ENCODE measurements at places on chromosomes 3 and 15. TPM values are rescaled to one million over a fixed set of nuclear protein-coding genes. Genes with fewer than 3 reads are reported as not detected.

Gene RAB6B
- 0.39 TPM for total RNA-seq

Gene XIRP1
- not detected for total RNA-seq

Gene UPK1B
- total RNA-seq = not detected

Gene STARD9
- total RNA-seq = 16.1 TPM

Gene GOLGA6D
- not detected for total RNA-seq

Gene EHD4
- total RNA-seq = 9.5 TPM

GRCh38 chr3:139827833-139828232 is 107.2 kb upstream of the CLSTN2 start:
- H3K27me3 ChIP-seq = peaks cover 7% of the 10 kb centered on the region
- no peak for DNase-seq
- no peak overlapping the region for H3K4me3 ChIP-seq
- no peaks in the 10 kb centered on the region for H3K36me3 ChIP-seq
- H3K4me1 ChIP-seq = no peaks in the 10 kb centered on the region

DNA sequence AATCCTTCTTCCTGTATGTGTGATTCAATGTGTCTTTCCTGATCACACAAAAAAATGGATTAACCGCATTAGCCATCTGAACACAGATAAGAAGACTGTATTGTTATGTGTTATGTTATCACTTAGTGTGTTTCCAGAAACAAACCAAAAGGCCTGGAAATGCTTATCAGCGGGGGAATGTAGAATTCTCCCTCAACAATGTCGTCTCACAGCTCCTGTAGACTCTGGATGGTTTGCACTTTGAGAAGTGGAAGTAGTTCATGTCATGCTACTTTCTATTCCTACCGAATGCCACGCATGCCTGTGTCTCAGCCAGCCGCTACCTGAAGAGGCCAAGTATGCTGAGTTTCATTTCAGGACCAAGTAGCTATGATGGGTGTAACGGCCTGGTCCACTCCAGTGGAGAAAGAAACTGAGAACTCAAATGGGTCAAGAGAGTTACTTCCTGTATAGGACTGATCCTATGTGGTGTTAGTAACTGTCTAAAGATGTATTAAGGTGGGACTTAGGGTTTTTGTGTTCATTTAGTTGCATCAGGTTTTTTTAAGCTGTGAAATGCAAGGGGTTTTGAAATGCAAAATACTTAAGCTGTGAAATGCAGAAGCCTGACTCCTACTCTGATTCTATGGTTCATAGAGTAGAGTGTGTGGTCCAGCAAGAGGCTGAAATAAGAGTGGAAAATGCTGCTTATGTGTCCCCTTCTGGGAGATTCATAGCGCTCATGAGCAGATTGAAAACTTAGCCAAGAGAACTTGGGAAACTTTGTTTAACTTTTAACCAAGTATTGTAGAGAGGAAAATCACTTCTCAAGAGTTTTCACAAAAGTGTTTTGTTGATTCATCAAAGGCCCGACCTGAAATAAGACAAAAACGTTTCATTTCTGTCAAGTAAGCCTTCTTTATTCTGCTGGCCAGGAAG is 118.5 kb upstream of the LMOD3 start:
- no peak overlapping the region for H3K4me3 ChIP-seq
- no peak overlapping the region for H3K27ac ChIP-seq
- peaks cover 9% of the 10 kb centered on the region for H3K4me1 ChIP-seq
- no peaks in the 10 kb centered on the region for H3K36me3 ChIP-seq
- no peaks in the 10 kb centered on the region for H3K27me3 ChIP-seq
- DNase-seq = no peak

GRCh38 chr3:16406579-16406978 is 106.9 kb downstream of the RFTN1 start:
- H3K27me3 ChIP-seq = no peaks in the 10 kb centered on the region
- peaks cover 4% of the 10 kb centered on the region for H3K4me1 ChIP-seq
- DNase-seq = no peak
- H3K36me3 ChIP-seq = peaks cover 36% of the 10 kb centered on the region
- no peak overlapping the region for H3K27ac ChIP-seq

GRCh38 chr3:12759693-12760565 is 870 bp upstream of the TMEM40 start:
- H3K36me3 ChIP-seq = no peaks in the 10 kb centered on the region
- no peak overlapping the region for H3K4me3 ChIP-seq
- no peak overlapping the region for H3K27ac ChIP-seq
- peaks cover 13% of the 10 kb centered on the region for H3K27me3 ChIP-seq

- no peaks in the 10 kb centered on the region for H3K27me3 ChIP-seq
- no peak for DNase-seq
- H3K36me3 ChIP-seq = no peaks in the 10 kb centered on the region
- no peak overlapping the region for H3K27ac ChIP-seq
- H3K4me1 ChIP-seq = no peaks in the 10 kb centered on the region
These were observed 519.2 kb downstream of the OTOL1 start for GRCh38 chr3:162015856-162016255.

DNA sequence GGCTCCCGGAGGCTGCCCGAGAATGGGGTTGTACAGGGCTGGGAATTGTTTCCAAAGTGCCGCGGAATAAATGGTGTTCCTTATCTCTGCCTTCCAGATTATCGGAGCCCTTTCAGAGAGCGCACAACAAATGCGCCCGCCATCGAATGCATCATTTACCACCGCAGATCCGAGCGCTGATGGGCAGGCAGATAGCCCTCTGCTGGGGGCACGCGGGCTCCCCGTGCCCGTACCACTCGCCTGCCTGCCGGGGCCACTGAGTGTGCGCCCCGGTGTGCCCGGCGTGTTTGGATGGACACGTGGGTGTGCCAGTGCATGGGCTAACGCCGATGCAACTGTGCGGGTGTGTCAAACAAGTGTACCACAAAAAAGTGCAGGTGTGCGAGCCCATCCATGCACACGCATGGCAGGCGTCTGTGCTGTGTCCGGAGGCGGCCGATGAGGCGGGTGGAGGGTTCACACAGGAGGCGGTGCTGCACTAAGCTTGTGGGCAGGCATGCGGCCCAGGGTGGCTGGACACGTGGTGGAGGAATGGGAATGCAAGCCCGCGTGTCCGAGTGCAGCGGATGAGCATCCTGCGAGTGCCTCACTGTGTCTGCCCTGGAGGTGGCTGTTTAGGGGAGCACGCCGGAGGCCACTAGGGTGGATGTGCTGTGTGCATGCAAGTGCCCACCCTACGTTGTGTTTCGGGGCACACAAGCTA is 3.8 kb upstream of the GATA2 start:
- H3K4me3 ChIP-seq = peak overlapping the region; percentile 72
- H3K36me3 ChIP-seq = no peaks in the 10 kb centered on the region
- no peak for DNase-seq
- H3K27ac ChIP-seq = no peak overlapping the region
- peaks cover 68% of the 10 kb centered on the region for H3K27me3 ChIP-seq

GRCh38 chr3:138479438-138479863 is 45.0 kb downstream of the ESYT3 start:
- H3K27me3 ChIP-seq = peaks cover 10% of the 10 kb centered on the region
- no peak for DNase-seq
- H3K4me1 ChIP-seq = no peaks in the 10 kb centered on the region
- no peaks in the 10 kb centered on the region for H3K36me3 ChIP-seq

- no peak for DNase-seq
- H3K4me1 ChIP-seq = peaks cover 17% of the 10 kb centered on the region
- H3K4me3 ChIP-seq = no peak overlapping the region
- no peaks in the 10 kb centered on the region for H3K27me3 ChIP-seq
These were observed 9.2 kb downstream of the NDUFB5 start for GRCh38 chr3:179613807-179614206.

GRCh38 chr3:179797192-179797591 is 144.4 kb downstream of the USP13 start:
- no peak for DNase-seq
- H3K36me3 ChIP-seq = no peaks in the 10 kb centered on the region
- no peak overlapping the region for H3K4me3 ChIP-seq
- H3K27me3 ChIP-seq = no peaks in the 10 kb centered on the region
- H3K4me1 ChIP-seq = peaks cover 2% of the 10 kb centered on the region
- H3K27ac ChIP-seq = no peak overlapping the region

GRCh38 chr3:193831495-193832455 is 238.8 kb downstream of the OPA1 start:
- no peaks in the 10 kb centered on the region for H3K4me1 ChIP-seq
- H3K27me3 ChIP-seq = peaks cover 14% of the 10 kb centered on the region
- no peak overlapping the region for H3K4me3 ChIP-seq
- H3K27ac ChIP-seq = no peak overlapping the region

DNA sequence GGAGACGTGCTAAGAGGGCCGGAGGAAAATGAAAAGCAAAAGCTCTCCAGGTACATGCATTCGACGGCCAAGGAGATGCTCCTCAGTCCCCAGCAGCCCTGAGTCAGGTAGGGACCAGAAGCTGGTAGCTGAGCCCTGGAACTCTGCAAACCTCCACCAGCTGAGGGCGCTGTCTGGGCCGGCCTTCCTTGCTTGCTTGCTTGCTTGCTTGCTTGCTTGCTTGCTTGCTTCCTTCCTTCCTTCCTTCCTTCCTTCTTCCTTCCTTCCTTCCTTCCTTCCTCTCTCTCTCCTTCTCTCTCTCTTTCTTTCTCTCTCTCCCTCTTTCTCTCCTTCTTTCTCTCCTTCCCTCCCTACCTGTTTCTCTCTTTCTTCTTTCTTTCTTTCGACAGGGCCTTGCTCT is 94.6 kb upstream of the RASGRF1 start:
- no peaks in the 10 kb centered on the region for H3K36me3 ChIP-seq
- H3K27me3 ChIP-seq = peaks cover 4% of the 10 kb centered on the region
- H3K27ac ChIP-seq = no peak overlapping the region
- no peak for DNase-seq

DNA sequence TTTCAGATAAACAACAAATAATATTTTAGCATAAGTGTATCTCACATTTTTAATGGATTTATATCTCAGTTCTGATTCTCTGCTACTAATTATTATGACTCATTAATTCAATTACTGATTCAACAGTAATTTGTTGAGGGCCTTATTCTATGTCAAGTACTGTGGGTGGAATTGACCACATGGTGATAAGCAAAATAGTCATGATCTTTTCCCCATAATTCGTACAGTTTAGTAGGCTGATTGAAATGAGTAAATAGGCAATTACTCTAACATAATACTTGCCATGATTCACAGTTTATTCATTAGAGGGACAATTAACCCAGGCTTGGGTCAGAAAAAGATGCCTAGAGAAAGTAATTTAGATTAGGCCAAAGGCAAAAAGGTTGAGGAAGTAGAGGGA is 60.9 kb upstream of the SLC4A7 start:
- no peak overlapping the region for H3K4me3 ChIP-seq
- no peaks in the 10 kb centered on the region for H3K36me3 ChIP-seq
- H3K27ac ChIP-seq = no peak overlapping the region

DNA sequence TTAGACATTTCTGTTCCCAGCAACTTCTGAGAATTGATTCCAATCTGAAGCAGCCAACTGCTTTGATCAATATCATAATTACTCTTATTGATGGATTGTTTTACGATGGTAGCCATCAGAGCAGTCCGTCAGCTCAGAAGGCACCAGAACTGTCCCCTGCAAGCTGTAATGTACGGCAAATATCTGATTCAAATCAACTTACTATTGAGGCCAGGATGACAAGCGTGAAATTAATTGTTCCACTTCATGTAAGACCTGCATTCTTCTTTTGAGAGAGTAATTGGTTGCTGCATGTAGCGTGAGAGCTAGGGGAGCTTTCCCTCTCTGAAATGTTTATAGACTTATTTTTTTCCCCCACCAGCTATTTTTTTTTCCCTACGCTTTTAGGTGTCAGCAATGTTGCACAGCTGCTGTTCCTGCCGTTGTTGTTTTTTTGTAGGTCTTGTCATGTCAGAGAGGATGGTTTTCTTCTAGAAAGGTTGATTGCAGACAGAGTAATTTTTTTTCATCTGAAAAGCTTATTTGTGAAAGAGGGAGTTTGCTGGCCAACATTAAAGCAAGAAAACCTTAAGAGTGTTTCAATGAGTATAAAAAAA is 134.9 kb downstream of the CACNA2D3 start:
- H3K4me1 ChIP-seq = peaks cover 2% of the 10 kb centered on the region
- no peak for DNase-seq
- no peak overlapping the region for H3K4me3 ChIP-seq
- H3K27me3 ChIP-seq = peaks cover 4% of the 10 kb centered on the region
- H3K36me3 ChIP-seq = no peaks in the 10 kb centered on the region

DNA sequence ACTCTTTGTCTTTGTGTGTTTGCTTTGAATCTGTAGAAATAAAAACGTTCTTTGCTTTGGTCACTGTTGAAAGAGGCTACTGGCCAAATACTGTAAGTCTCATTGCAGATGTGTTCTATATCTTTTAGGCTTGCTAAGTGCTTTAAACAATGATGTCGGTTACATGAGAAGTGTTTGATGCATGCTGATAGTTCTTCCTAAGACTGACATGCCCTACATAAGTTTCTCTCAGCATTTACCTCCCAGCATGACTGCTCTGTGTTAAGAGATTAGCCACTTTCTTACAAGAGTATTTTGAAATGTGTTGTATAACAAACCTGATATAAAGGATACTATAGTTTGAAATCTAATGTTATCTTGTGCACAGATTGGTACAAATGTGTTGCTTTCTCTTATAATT is 1088.7 kb downstream of the NSUN3 start:
- H3K4me3 ChIP-seq = no peak overlapping the region
- no peak overlapping the region for H3K27ac ChIP-seq
- H3K27me3 ChIP-seq = no peaks in the 10 kb centered on the region

DNA sequence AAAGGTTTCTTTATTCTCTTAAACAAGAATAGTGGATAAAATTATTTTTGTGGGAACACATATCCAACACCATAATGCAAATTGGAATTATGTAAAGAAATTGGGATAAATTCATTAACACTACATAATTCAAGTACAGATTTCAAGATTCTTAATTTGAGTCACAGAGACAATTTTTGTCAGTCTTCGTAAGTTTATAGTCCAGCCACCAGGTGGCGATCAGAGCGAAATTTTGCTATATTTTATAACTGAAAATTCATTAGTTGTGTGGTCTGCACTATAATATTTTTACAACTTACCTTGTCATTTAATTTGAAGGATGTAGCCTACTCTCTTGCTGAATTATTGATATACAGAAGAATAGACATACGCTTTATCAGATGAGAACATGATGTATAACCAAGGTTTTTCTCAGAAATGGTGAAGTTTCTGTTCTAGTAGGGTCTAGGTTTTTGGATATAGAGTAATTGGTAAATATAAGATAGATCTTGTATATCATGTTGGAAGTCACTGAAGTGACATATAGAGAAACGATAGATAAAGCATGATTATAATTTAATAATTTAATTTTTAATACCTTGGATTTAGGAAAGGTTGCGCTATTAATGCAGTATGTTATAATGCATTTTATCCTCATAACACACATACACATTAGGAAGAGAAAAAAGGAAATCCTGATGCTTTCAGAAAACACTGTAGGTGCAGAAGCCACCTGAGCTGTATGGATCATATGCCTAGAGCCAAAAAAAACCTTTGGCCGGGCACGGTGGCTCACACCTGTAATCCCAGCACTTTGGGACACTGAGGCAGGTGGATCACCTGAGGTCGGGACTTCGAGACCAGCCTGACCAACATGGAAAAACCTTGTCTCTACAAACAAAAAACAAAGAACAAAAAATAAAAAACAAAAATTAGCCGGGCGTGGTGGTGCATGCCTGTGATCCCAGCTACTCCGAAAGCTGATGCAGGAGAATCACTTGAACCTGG is 31.7 kb downstream of the PLSCR4 start:
- no peaks in the 10 kb centered on the region for H3K36me3 ChIP-seq
- no peak for DNase-seq
- H3K4me1 ChIP-seq = peaks cover 2% of the 10 kb centered on the region
- H3K4me3 ChIP-seq = no peak overlapping the region
- H3K27ac ChIP-seq = no peak overlapping the region

GRCh38 chr3:120567370-120568201 is 28.6 kb upstream of the NDUFB4 start:
- peaks cover 2% of the 10 kb centered on the region for H3K27me3 ChIP-seq
- H3K4me1 ChIP-seq = no peaks in the 10 kb centered on the region
- no peak for DNase-seq
- H3K27ac ChIP-seq = no peak overlapping the region

- H3K27ac ChIP-seq = no peak overlapping the region
- H3K27me3 ChIP-seq = no peaks in the 10 kb centered on the region
- no peaks in the 10 kb centered on the region for H3K4me1 ChIP-seq
- no peak for DNase-seq
These were observed 40.2 kb downstream of the ABHD17C start for GRCh38 chr15:80735344-80735743.

All from activated naive CD8-positive, alpha-beta T cell treated with anti-CD3 and anti-CD28 coated beads, Interleukin-2, amount 10 ng/mL, durations not matched to agents 7 days and 5 days (primary cell).